ENCODE measurements at places on chromosomes 2 and 18.

DNA sequence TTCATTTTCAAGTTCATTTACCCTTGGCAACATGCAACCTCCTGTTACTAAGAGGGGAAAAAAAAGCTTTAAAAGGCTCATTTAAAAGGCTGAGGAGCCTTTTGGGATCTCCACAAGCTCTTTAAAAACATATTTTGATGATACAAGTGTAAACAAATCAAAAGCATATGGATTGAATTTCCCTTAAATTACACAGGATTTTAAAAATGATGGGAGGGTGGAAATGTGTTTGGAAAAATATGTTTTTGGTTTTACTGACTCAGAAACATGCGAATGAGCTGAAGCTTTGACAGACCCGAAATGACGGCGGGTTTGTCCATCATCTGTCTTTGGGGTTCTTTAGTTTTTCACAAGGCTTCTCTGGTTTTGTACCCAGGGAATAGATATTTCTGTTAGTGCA is 180.6 kb upstream of the CCDC68 start:
- no peak for DNase-seq

DNA sequence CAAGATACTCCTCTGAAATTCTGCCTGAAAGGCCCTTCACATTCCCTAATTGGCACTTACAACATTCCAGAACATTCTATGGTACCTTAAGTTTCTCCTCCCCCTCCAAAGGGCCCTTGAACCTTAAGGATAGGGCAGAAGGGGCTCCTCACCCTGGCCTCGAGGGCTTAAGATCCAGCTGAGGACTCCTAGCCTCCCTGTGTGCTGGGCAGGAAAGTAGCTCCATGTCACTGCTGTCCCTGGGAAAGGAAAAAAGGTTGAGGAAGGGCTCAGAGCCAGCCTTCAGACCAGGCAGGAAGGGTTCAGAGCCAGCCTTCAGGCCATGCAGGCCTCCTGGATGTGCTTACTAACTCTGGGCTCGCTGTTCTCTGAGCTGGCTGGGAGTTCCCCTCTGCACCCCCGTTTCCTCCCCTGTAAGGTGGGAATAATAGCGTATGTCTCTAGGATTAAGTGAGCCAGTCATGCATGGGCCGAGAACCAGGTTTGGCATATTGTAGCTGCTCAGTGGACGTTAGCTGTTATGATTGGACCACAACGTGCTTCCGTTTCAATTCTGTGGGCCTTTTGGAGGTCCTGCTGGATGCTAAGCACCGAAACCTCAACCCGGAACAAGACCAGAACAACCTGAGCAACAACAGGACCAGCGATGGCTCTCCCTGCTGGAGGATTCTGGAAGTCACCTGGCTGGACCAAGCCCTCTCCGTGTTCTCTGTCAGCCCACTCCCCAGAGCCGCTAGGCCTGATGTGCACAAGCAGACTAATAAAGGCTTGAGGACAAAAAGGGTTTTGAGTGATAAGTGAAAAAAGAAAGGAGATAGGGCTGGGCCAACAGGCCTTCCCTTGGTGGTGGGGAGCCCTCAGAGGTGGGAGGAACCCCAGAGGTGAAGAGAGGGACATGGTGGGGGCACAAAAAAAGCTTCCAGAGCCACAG is 1.0 kb upstream of the B3GNT7 start:
- DNase-seq: no peak

- DNase-seq: peak; percentile 48
Observed at GRCh38 chr18:44823782-44824181, 143.1 kb downstream of the SETBP1 start.

DNA sequence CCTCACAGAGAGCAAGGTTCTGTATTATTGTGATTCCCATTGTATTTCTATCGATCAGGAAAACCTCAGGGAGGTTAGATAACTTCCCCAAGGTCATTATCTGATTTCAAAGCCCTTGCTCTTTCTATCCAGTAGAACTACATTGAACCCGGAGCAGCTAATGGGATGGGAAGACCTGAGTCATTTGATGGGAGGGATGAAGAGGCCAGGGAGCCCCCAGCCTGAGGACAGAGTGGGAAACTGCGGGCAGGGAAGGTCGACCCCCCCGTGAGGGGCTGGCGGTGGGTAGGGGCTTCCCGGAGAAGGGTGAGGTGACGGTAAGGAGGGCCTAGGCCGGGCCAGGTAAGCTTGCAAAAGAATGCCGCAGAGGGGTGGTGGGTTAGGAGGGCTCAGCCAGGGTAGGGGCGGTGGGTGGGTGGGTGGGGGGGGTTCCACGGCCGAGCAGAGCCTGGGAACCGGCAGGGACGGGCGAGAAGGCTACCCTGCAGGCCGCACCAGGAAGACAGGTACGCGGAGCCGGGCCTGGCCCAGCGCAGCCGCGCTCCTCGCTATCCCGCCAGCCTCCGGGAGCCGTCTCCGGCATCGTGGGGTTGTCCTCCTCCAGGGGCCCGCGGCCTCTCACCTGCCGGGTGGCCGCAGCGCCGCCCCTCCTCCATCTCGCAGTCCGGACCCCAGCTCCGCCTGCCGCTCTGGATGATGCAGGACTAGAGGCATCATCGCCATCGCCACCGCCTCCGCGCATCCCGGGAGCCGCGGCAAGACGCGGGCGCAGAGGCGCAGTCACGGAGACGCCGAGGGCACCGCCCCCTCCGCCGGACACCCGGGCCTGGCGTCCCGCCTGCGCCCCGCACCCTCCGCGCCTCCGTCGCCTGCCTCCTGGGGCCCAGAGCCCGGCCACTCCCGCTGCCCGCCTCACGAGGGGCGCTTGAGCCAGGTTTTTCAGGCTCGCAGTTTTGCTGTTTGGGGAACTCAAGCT is at the start of gene GPR75:
Gene GPR75, minus strand, starts transcription at position 762 of the 976 bp plus-strand sequence. CDS start 5,211 bp downstream, outside the sequence.
- DNase-seq: peak; percentile 52

- no peak for DNase-seq
Observed at GRCh38 chr2:233593201-233593600, 24.2 kb upstream of the UGT1A8 start.

- DNase-seq: no peak
Observed at GRCh38 chr18:58496231-58496630, 132.7 kb downstream of the ALPK2 start.

DNA sequence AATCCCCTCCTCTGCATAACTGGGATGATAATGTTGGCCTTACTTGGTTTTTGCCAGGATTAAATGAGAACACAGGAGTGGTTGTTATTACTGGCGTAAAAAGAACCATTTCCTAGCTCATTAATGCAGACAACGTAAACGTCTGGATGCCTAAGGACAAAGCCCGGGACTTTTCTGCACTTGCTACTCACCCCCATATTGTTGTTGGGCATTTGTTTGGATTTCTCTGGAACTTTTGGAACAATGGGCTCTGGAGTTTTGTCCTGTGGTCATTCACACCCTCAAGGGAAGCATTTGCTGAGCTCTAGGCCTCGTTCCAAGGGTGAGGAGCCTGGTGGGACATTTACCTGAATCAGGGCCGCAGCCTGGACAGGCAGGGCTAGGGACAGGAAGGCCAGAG is 76.0 kb downstream of the HS1BP3 start:
- no peak for DNase-seq

GRCh38 chr2:102126169-102126568 is 16.4 kb upstream of the IL1R1 start:
- no peak for DNase-seq

GRCh38 chr2:134372611-134373131 is 118.8 kb downstream of the MGAT5 start:
- peak; percentile 93 for DNase-seq

Data from muscle of back (tissue), 13 donors.